ENCODE measurements at places on chromosomes 1 and 21. TPM values are rescaled to one million over a fixed set of nuclear protein-coding genes. Genes with fewer than 3 reads are reported as not detected.

Gene IPO13
- 29.9 TPM for total RNA-seq

Gene C1orf185
- not detected for total RNA-seq

- no peak for DNase-seq
Measured at GRCh38 chr1:165014753-165015152, 341.8 kb downstream of the LMX1A start.

- no peak for DNase-seq
Measured at GRCh38 chr1:117061986-117062415, 1.9 kb downstream of the TTF2 start.

GRCh38 chr1:230708631-230709580 lies 5.0 kb downstream of the AGT start:
- DNase-seq: no peak

Gene TTLL10
- not detected for total RNA-seq

Gene FBLIM1
- total RNA-seq: 46.5 TPM

GRCh38 chr1:36857754-36858153 lies 176.6 kb downstream of the GRIK3 start:
- no peak for DNase-seq

Gene KCNE2
- 1.5 TPM for total RNA-seq

Gene ATAD3C
- total RNA-seq: 2.0 TPM

DNA sequence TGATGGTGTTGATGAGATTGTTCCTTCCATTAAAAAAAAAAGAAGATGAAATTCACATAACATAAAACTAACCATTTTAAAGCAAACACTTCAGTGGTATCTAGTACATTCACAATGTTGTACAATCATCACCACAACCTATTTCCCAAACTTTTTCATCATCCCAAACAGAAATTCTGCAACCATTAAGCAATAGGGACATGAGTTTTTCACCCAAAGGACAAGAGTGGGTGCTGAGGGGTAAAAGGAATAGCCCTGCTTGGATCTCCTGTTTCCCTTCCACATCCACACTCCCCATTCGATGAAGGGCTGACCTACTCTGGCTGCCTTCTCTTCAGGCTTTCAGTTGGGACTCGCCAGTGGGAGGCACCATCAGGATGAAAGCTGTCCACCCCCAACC lies 59.3 kb downstream of the SLC9A1 start:
- DNase-seq: no peak

DNA sequence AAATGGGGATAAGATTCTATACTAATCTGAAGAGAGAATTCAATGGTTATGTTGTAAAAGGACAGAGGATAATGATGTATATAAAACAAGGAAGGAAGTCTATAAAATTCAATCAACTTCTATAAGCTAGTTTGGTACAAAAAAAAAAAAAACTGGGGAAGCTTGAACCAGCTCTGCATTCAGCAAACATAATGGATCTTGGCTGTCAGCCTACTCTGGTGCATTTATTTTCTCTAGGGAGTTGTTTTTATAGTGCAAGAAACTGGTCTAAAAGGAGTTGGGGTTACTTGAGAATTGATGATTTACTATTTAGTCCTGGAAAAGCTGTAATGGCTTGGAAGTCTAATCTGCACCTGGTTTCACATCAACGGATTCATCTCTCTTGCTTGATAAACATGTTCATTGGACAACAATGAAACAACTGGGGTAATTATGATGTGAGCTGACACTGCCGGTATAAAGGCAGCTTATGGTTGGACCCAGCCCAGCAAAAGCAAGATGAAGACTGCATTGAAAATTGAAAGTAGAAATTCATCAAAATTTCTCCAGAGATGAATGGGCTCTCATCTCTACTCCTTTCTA lies 199.4 kb upstream of the NRIP1 start:
- no peak for DNase-seq

- no peak for DNase-seq
Measured at GRCh38 chr1:27179379-27179778, 24.5 kb upstream of the SLC9A1 start.

Gene SPRR2B
- total RNA-seq: not detected

DNA sequence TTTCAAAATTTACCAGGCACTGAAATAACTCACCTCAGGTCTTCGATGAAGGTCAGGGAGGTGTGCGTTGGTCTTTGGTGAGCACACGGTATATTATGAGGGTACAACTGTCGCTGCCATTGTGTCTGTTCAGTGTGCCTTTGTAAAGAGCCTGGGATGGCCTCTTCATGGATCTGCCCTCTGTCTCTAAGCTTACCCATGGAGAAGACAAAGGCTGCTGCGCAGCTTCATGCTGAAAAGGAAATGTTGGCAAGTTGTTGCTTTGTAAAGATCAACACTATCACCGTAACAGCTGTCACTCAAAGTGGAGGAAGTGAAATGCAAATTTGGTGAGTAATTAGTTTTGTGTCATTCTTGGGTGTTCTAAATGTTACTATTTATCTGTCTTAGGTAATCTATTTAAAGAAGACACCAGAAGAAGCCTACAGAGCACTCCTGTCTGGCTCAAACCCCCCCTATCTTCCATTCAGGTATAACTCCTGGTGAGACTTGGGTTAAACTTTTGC lies 71.6 kb downstream of the CDC14A start:
- no peak for DNase-seq

- DNase-seq: peak; percentile 95
Measured at GRCh38 chr1:30911059-30911954, 2.7 kb upstream of the SDC3 start.

DNA sequence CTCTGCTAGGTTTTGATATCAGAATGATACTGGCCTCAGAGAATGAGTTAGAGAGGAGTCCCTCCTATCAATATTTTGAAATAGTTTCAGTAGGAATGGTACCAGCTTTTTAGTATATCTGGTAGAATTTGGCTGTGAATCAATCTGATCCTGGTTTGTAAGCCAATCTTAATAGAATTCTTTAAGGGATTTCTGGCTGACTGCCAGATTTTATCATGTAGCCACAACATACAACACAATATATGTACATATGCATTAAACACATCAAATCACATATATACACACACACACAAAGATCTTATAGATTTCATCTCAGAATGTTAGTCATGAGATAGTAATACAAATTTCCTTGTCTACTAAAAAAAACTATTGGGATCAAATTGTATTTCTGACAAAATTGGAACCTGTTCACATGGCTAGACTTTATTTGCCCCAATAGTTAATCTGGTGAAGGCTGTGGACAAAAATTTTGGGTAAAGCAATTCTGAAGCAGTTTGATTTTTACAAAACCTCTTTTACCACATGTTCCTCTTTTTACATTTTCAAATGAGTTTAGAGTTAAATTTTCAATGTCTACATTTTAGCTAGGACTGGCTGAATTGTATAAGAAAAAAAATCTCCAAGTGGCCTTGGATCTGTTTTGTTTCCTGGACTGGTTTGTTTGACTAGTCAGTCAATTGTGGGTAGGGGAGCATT lies 151.7 kb downstream of the FASLG start:
- DNase-seq: no peak

GRCh38 chr1:230199554-230199953 lies 132.5 kb downstream of the GALNT2 start:
- no peak for DNase-seq

- no peak for DNase-seq
Measured at GRCh38 chr1:36831186-36831810, 203.0 kb downstream of the GRIK3 start.

DNA sequence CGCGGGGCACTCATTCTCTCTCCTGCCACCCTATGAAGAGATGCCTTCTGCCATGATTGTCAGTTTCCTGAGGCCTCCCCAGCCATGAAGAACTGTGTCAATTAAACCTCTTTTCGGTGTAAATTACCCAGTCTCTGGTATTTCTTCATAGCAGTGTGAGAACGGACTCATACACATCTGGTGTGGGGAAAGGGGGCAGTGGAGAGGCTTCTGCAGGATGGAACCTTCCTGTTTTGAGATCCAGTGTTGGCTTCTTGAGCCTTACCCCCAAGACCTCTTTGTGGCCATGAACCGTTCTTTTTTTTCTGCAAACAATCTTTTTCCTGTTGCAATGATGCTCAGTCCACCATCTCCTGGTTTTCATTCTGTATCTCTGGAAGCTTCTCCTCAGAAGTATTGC lies 248.4 kb downstream of the PRDM2 start:
- no peak for DNase-seq

DNA sequence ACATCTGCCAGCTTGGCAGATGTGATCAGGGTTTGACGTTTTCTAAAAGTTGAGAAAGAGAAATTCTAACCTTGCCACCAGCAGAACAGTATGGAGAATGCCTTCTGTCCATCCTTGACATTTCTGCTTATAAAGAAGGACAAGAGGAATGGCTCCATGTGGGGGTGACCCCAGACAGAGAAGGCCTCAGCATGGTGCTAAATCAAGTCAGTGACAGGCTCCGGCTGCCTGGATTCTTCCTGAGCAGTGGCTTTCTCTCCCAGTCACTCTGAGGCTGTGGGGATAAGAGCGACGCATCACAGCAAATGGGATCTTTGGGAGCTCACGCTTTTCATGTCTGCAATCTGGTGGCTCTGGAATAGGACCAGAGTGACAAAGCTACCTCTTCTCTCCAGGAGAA lies 640.2 kb upstream of the CAMK1G start:
- DNase-seq: no peak

Gene CLCA1
- total RNA-seq: not detected

DNA sequence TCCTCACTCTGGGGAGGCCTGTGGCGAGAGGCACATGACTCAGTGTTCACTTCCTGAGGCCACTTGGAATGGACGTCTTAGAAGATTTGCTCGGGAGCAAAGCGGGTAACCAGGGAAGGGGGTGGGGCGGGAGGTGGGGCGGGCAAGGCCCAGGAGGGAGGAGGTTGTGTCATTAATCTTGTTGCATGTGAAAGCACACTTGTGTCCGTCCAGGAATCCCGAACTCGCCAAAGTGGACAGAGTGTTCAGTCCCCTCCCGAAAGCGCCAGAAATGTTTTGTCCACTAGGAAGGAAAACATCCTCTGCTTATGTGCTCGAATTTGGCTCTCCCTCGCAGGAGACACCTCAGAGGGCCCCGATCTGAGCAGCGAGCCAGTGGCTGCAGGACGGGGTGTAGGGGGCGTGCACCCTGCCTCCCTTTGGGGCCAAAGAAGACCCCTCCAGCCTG lies 84.2 kb downstream of the SPSB1 start:
- DNase-seq: peak; percentile 69

GRCh38 chr1:224343679-224344078 lies 13.0 kb upstream of the CNIH4 start:
- DNase-seq: no peak

DNA sequence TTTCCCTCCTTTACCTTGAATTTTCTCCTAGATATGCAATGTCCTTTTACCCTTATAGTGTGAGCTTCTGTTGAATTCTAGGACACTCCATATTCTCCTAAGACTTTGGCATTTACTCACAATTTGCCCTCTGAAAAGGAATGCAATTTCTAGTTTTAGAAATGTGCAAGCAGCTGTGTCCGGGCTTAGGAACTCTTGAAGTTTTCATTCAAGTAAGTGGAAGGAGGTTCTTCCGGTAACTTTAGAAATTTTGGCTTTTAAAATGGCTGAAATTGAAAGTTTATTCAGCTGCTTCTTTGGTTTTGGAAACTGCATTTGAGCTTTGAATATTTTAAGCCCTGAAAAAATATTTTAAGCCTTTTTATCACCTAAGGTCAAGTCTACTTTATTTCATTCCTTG lies 56.3 kb downstream of the DPH5 start:
- DNase-seq: no peak

Gene AMY2A
- 1.8 TPM for total RNA-seq

GRCh38 chr1:155006601-155007101 lies 4.0 kb downstream of the ZBTB7B start:
- DNase-seq: no peak

Gene ZC3H12A
- total RNA-seq: 7.9 TPM

GRCh38 chr1:172003766-172004530 lies 162.7 kb downstream of the DNM3 start:
- no peak for DNase-seq

DNA sequence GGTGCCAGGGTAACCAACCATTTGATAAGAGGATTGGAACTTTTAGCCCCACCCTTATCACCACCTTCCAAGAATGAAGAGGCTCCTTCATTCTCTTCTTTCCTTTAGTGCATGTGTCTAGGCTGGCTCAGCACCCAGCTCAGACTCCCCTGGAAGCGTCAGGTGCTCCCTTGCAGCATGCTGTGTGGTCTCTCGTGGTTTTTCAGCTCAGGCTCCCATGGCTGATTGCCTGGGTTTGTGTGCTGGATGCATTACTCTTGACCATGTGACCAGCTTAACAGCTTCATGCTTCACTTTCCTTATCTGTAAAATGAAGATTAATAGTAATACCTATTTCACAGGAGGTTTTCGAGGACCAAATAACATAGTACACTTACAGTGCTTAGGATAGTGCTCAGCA lies 198.4 kb downstream of the HHAT start:
- no peak for DNase-seq

Gene PGLYRP4
- total RNA-seq: not detected

GRCh38 chr21:43974791-43975468 lies 37.2 kb upstream of the TRAPPC10 start:
- DNase-seq: no peak

Gene WNT3A
- not detected for total RNA-seq

GRCh38 chr1:156766298-156767100 lies 836 bp upstream of the PRCC start:
- DNase-seq: no peak

- DNase-seq: no peak
Measured at GRCh38 chr1:162276493-162276892, 100.2 kb downstream of the SPATA46 start.
